CD8-positive, alpha-beta memory T cell (primary cell): ENCODE measurements at places on chromosomes 5 and 9. TPM values are rescaled to one million over a fixed set of nuclear protein-coding genes. Genes with fewer than 3 reads are reported as not detected.

Gene HRH2
- 28.9 TPM for total RNA-seq

DNA sequence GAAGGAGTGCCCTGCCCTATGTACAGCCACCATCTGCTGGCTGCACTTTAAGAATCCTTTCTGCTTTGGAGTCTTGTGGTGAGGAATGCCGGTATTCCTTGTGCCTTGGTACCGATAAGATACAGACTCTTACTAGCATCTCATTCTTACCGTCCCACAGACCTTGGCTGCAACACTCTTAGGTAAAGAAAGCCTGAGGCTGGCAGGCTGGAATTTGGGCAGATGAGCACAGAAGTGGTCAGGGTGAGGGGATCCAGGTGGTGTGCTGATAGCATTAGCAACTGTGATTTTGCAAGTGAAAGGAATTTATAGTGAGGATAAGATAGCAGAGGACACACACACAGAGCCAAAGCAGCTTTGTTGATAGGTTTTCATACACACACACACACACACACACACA lies 198.1 kb downstream of the ENC1 start:
- H3K4me1 ChIP-seq, result no peaks in the 10 kb centered on the region
- H3K27ac ChIP-seq, result no peak overlapping the region
- no peak overlapping the region for H3K4me3 ChIP-seq
- H3K36me3 ChIP-seq, result no peaks in the 10 kb centered on the region

- H3K27ac ChIP-seq, result no peak overlapping the region
- no peak for DNase-seq
- no peaks in the 10 kb centered on the region for H3K4me1 ChIP-seq
- H3K27me3 ChIP-seq, result no peaks in the 10 kb centered on the region
Observed at GRCh38 chr5:59483971-59484472, 409.5 kb downstream of the PDE4D start.

- peaks cover 4% of the 10 kb centered on the region for H3K4me1 ChIP-seq
- H3K4me3 ChIP-seq, result no peak overlapping the region
- DNase-seq, result no peak
- H3K27me3 ChIP-seq, result peaks cover 23% of the 10 kb centered on the region
- H3K36me3 ChIP-seq, result no peaks in the 10 kb centered on the region
Observed at GRCh38 chr5:172453986-172454357, 353 bp downstream of the SH3PXD2B start.

DNA sequence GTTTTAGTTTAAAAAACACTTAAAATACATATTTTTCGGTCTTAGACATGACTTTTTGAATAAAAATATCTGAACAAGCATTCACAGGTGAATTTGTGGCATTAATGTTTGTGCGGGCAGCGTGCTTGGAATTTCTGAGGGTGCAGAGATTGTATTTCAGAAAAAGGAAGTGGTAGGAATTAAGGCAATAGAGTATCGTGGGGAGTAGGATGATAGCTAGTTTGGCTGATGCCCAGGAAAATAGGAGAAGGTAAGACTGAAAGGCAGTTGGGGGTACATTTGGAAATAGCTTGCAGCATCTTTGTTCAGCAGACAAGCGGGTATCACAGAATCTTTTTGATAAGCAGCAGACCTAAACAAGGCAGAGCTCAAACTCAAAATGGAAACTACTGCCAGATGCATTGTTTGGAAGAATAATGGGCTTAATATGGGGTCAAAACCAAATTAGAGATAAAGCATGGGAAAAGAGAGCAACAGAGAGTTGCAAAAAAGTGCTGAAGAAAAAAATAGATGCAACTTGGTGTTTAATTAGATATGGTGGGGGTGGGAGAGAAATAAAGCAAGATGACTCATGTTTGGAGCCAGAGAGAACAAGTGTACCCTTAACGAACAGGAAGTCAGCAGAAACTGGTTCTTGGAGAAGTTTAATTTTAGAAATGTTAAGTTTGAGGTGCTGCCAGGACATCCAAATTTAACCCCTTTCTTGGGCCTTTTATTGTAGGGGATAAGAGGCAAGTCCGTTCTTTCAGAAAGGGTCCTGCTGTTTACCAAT lies 85.7 kb upstream of the ARRDC3 start:
- H3K36me3 ChIP-seq, result no peaks in the 10 kb centered on the region
- no peaks in the 10 kb centered on the region for H3K27me3 ChIP-seq
- no peak for DNase-seq
- no peak overlapping the region for H3K27ac ChIP-seq

DNA sequence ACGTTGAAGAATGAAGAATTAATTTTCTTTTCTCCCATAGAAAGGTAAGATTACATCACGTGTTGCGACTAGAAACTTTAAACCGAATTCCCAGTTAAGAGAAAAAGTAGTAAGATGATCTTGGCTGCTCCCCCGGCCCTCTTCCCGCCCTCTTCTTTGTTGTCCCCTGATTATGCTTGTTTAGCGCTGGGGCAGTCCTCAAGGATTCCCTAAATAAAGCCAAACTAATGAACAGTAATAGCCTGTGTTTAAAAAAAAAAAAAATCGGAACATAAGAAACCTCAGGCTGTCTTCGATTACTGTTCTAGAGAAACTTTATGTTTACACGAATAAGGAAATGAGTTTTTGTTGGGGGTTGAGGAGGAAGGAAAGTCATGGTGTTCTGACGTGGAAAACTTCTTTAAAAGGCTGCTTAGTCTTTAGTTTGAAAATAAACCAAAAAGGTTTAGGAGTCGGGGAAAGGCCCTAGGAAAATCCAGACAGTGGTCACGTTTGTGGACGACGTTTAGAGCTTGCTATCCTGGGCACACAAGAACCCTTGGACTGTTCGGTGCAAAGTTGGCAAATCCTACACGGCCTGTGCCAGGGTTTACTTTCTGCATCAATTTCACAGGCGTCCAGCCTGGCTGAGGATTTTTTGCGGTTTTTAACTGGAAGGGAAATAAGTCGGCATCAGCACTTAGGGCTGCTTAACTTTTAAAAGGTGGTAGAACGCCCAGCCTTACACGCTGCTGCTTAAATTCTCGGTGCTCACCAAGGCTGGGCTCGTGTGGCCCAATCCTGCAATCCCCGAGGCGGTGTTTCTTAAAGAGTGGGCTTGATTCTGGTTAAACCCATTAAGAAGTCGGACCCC lies 1.1 kb upstream of the MAT2B start:
- H3K36me3 ChIP-seq, result no peaks in the 10 kb centered on the region
- DNase-seq, result peak; percentile 47
- peak overlapping the region; percentile 61 for H3K4me3 ChIP-seq
- H3K27me3 ChIP-seq, result no peaks in the 10 kb centered on the region
